ENCODE measurements at places on chromosomes 2 and 18.

- DNase-seq = no peak
Observed at GRCh38 chr2:6637330-6637729, 228.4 kb downstream of the CMPK2 start.

DNA sequence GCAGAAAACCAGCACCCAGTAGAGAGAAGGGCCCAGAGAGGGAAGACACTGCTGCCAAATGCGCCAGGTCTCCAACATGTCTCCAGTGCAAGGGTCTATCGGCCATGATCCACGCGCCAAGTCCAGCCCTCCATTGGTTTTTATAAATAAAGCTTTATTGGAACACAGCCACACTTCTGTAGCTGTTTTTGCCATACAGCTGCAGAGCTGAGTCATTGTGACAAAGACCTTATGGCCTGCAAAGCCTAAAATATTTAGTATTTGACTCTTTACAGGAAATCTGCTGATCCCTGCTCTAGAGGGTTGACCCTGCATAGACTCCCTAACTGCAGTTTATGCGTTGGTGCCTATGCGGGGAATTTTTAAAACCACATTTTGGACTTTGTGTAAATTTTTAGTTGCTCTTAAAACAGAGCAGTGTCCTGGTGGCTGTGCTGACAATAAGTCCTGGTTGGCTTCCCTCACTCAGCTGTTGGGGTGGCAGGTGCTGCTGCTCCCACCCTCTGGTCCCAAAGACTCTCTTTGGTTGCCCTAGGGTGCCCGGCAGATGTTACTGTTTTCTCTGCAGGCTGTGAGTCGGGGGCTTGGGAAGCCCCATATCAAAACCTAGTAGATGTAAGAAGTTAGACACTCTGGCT lies 154.9 kb downstream of the CTIF start:
- DNase-seq = no peak

GRCh38 chr2:146444085-146444484 lies 1400.7 kb upstream of the ACVR2A start:
- no peak for DNase-seq

GRCh38 chr2:65686928-65687521 lies 254.6 kb upstream of the SPRED2 start:
- no peak for DNase-seq

DNA sequence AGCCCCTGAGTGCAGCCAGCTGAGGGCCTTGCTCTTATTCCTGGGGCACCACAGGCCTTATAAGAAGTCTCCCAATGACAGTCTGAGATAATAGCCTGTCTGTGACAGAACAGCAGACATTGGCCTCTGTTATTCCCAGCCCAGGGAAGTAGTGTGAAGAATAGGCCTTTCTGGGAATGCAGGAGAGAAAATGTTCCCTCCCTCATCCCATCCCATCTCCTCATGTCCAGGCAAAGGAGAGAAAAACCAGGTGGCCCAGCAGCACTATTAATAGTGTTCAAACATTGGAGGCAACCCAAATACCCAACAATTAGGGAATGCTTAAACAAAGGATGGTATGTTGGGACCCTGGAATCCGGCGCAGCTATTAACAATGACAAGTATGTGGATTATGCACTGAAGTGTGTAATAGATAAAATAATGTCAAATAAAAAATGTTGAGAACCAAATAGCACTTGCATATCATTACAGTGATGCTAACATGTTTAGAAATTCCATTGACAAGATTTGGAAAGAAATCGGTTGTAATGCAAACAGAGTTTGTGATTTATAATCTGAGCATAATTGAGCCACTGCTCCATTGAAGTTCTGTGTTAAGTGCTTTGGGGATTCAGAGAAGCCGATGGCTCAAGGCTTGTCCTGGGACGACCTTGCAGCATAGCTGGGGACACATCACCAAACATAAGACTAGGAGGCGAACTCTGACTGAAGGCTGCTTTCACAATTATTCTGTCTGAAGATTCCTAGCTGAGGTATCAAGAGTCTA lies 69.3 kb downstream of the LBH start:
- DNase-seq = no peak

GRCh38 chr2:195049372-195050031 lies 607.5 kb upstream of the SLC39A10 start:
- DNase-seq = no peak

Data from HuH-7.5 (cell line).